Karpas-422 (cell line): ENCODE measurements at places on chromosomes 1 and 21.

- no peak for DNase-seq
These were observed 1.8 kb downstream of the CAP1 start for GRCh38 chr1:40042341-40042740.

DNA sequence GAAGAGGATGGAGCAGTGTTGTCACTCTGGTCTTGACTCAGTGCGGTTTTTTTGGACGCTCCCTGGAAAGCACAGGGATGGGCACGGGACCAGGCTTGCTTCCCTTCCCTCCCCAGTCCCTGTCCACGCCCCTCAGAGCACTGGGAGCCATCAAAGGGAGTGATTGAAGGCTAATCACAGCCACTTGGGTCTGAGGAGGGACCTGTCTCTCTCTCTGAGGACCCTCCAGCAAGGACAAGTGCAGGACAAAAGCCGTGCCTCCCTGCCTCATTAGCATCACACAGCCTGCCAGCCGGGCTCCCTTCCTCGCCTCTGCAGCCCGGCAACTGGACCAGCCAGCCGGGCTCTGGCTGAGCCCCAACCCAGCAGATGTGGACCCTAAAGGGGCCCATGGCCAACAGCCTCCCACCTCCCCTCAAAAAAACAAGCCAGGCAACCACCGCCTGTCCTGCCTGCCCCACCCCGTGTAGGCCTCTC is 18.6 kb upstream of the PDZK1IP1 start:
- no peak for DNase-seq

- DNase-seq, result no peak
These were observed 48.9 kb upstream of the KIF26B start for GRCh38 chr1:245105815-245106410.

DNA sequence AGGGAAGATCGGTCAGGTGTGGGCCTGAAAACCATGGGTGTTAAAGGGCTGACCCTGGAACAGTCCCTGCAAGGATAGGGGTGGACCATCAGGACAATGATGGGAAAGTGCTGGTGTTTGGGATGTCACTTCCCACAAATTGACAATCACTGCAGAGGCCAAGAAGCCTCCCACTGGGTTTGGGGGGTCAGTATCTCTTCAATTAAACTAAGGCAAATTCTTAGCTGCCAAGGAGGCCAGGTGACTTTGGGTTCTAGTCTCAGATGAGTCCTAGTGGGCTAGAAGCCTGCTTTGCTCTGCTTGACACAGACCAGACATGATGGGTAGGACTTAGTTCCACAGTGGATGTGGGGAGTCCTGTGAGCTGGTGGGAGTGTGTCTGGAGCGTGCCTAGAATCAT is 29.3 kb upstream of the KCNA2 start:
- no peak for DNase-seq

DNA sequence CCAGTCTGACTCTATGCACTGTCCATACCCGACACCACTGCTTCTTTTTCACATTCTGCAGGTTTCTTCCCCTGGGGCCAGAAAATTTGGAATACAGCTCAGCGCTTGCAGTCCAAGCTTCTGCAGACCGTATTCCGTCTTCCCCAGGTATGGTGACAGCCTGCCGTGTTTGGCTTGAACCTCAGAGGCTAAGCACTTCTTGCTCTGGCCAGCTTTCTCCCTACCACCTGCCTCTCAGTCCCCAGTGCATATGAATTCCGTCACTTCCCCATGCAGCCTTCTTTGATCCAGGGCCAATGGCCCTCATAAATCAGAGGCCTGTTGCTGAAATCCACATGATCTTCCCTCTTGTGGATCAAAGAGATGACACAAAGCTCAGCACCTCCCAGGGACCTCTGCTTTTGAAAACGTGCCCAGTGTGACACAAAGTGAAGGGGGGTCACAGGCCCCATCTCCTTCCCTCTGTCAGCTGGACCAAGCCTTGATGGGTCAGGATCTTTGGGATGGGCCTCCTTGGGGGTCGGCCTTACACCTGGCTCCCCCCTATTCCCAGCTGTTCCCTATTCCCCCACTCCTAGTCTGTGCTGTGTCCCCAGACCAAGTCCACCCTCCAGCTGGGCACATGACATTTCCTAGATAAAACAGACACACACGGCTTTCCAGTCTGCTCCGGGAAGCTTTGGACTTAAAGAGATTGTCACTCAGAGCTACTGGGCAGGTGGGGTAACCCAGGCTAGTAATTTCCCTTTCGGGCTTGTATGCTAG is 66.6 kb downstream of the HMGB4 start:
- DNase-seq, result no peak
